Left forelimb (tissue), 1 donor: ENCODE measurements at places on chromosomes 5 and 9.

DNA sequence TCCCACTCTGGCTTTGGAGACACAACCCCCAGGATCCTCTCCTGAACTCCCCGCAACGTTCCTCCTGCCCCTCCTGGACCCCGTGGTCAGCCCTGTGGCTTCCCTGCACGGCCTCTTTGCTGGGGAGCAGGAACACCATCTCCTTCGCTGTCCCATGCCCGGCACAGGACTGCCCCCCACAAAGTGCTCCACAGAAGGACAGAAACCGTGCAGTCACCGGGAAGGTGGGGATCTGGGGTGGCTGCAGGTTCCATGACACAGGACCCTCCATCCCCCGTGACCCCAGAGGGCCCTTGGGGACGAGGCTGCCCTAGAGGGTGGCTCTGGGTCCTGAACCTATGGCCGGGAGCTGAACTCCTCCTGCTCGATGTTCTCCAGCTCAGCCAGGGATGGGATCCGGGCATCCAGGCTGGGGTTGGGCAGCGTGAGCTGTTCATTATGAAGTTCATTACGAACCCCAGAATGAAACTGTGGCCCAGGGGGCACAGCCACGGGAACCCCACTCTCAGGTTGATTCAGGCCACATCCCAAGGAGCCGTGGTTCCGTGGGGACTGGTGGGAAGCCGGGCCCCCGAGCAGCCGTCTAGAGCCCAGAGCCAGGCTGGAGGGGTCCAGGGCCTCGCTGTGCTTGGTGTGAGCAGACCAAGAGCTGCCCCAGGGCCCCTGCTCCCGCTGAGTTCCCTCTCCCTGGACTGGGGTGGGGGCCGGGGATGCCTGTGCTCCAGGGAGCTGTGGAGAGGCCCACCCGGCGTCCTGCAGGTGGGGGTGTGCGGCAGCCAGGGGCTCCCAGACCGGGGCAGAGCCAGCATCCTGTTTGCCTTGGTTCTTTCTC lies 684 bp upstream of the SLC6A19 start:
- DNase-seq, result no peak

DNA sequence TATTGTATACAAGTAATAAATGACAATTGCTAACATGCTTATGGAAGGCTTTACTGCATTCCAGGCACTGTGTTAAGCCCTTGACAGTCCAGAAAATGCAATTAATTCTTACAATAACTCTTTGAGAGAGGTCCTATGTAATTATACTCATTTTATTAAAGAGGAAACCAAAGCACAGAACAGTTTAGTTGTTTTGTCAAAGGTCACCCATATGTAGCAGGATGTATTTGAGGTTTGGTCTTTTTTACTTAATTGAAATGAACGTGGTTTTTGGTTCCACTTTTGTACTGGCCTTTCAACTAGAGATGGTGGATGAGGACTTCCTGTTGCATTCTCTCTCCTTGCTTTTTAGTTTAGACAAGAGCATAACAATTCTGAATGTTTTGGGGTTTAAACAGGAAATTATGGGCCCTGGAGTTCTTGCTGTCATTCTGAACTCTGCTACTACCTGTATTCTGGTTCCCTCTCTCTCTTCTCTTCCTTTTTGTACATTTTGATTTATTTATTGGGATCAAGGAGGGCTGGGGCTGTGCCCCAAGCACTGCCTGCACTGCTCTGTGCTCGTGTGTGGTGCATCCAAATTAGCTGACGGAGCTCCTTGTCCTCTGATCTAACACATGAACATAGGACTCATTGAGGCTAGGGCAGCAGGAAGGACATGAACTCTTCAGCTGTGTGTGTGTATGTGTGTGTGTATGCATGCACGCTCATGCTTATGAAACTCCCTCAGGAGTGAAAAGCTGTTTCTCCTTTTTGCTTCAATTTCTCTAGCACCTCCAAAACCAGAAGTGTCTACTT lies 47.4 kb downstream of the SLC28A3 start:
- DNase-seq, result no peak

DNA sequence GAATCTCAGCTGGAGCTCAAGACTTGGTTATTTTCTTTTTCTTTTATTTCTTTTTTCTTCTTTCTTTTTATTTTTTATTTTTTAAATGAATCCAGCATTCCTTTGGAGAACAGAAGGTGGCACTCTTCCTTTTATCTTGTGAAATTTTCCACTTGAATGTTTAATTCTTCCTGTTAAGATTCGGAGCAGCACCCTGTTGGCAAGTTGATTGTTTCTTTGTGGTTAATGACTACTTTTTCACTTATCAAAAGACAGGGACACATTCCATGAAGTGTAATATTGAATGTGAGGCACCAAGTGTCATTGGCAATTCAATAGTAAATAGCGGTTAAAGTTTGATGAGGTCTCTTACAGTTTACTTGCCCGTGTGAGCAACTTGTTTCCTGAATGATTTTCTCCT lies 240.5 kb upstream of the CHD1 start:
- no peak for DNase-seq

GRCh38 chr5:133873449-133873848 lies 95.0 kb downstream of the C5orf15 start:
- no peak for DNase-seq

DNA sequence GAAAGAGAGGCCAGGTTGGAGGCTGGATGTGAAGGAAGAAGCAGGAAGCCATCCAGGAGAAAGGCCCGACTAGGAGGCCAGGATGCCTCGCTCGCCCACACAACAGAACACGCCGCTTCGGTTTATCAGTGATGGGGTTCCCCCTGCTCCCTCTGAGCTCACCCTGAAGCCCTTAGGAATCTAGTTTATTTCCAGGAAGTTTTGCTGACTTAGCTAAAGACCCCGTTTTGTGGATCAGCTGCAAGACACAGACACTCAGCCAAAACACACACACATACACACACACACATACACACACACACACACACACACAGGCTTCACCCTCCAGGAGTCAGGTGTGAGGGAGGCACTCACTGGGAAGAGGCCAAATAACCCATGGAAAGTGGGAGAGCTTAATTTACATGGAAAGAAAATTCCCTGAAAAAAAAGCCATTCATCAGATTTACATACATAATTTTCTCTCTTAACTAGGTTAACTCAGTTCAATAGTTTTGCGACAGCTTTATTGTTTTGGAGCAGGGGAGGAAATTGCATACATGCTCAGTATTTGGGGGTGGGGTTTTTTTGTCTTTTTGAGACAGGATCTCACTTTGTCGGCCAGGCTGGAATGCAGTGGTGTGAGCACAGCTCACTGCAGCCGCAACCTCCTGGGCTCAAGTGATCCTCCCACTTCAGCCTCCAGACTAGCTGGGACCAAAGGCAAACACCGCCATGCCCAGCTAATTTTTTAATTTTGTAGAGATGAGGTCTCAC lies 92.7 kb upstream of the HAND1 start:
- DNase-seq, result no peak

GRCh38 chr5:6085341-6085860 lies 292.9 kb downstream of the MED10 start:
- no peak for DNase-seq

DNA sequence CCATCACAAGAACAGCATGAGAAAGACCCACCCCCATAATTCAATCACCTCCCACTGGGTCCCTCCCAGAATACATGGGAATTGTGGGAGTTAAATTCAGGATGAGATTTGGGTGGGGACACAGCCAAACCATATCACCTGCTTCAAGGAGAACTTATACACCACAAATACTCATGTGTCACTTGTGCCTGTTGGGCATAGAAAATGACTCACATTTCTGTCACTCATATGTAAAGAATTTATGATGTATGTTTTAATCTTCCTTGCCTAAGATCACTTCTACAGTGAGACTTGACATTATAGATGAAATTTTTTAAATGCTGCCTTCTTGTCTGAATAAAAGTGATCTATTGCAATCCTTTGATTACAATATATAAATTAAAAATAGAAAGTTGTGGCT lies 23.0 kb upstream of the PRDM6 start:
- DNase-seq, result no peak

DNA sequence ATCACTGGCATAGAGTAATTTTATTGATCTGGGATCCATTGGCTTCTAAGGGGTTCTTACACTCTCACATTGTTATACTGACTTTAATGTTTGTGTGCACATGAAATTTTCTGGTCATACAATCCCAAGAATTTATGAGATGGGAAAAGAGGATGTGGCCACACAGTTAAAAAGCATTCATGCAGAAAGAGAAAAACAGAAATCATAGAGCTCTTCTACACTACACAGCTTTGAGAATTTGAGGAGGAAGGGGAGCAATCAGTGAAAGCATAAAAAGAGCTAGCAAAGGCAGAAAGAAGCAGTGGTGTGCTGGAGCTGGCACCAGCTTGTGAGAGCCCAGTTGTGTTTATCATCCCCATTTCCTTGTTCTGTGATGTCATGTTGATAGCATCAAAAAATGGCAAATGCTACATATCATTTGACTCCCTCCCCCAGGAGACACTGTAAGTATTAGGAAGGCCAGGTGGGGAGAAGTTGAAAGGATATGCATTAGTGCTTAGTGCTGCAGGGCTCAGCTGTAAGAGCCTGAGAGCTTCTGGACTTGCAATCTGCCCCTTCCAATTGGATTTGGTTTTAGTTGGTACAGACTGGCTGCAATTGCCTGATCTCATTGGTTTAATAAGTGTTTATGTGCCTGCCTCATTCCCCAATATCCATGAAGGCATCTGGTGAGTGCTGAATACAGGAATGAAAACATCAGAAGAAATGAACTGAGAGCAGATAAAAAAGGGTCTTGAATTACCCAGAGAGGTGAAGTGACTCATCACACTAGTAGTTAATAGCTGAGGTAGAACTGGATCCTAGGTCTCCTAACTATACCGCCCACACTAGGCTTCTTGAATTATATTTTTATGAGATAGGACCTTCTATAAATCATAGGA lies 30.9 kb downstream of the RHOBTB3 start:
- DNase-seq, result no peak

GRCh38 chr5:140251527-140251973 lies 51.4 kb downstream of the PFDN1 start:
- no peak for DNase-seq

DNA sequence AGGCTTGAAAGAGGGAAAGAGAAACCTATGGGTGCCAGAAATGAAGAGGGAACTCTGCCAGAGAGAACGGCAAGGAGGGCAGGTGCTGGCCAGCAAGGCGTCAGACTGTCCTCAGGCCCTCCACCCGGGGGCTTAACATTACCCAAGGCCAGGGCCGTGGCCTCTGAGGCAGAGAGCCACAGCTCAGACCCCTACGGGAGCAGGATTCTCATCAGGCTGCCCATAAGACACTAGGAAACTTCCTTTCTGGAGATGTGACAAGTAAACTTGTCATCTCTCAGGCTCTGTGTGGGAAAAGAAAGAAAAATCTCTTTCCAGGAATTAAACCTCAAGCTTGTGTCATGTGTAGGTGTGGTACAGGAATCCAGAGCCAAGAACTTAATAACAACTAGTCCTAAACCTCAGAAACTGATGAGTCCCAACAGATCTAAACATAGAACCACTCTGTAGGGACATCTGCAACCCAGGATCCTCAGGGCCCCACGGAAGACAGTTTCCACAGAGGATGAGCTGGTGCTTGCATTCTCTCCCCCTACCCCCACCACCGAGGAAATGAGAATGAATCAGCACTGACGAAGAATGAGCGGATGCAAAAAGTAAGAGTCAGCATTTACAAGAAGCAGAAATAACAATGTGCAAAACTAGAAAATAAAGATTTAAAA lies 74.3 kb downstream of the DCP2 start:
- no peak for DNase-seq

- no peak for DNase-seq
These were observed 1.2 kb upstream of the GABRA1 start for GRCh38 chr5:161846746-161847145.

GRCh38 chr5:108379722-108380530 lies 2.0 kb downstream of the FBXL17 start:
- no peak for DNase-seq

- peak; percentile 30 for DNase-seq
These were observed 137.7 kb downstream of the HSD17B3 start for GRCh38 chr9:96164268-96164683.

GRCh38 chr9:76912636-76913275 lies 6.8 kb upstream of the PRUNE2 start:
- DNase-seq, result no peak

GRCh38 chr5:148991566-148991965 lies 71.3 kb downstream of the SH3TC2 start:
- DNase-seq, result no peak

- no peak for DNase-seq
These were observed 36.2 kb upstream of the PRDM12 start for GRCh38 chr9:130627896-130628792.

DNA sequence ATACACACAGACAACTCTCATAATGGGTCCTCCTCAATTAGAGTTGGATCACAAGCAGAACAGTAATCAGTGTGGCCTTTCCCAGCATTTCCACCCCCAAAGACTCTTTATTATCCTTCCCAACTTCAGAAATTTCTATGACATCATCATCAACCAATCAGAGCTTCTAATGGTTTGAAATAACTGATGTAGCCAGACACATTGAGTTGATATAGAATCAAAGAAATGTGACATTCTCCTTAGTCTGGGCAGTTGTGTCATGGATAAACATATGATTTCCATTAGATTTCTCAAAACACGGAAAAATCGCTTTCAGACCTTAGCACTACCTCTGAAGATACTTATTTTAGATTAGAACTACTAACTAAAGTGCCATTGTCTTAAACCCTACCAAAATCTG lies 75.7 kb upstream of the NFIB start:
- no peak for DNase-seq

DNA sequence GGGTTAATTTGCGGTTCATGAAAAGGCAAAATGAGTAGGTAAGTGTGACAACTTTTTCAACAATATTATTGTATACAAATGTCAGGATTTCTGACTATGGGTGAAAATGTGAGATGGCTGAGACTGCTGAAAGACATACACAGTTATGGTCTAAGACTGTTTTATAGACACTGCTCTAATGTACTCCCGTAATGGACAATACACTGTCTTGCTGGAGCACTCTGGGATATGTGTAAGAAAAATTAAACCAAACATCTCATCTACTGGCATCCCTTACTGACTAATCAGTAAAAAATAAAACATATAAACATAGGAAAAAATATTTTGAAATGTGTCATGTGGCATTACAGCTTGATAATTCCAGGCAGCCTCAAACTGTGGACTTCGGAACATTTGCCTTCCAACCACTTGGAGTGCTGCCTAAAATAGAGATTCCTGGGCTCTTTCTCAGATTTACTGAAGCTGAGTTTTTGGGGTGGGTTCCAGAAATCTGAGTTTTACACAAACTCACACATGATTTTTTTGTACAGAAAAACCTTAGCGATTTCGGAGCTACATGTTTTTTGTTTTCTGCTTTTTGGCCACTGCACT lies 233.9 kb upstream of the TBCA start:
- DNase-seq, result no peak

DNA sequence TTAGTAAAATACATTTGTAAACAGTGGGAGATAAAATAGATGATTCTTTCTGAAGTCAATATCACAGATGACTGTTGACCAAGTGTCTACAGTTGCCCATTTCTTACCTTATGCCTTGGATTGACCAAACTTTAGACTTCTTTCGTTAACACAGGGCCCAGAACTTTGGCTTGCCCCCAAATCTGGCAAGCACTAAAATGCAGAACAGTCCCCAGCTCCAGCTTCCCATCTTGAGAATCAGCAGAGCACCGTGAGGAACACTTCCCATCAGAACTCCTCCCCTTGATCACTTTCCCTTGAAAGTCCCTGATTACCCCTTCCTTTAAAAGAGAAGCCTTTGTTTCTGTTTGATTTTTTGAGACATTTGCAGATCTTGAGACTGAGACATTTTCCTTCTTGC lies 1039.9 kb downstream of the TLE1 start:
- no peak for DNase-seq
